ENCODE measurements at places on chromosomes 12 and 14. TPM values are rescaled to one million over a fixed set of nuclear protein-coding genes. Genes with fewer than 3 reads are reported as not detected.

Gene NKX2-8
- not detected for total RNA-seq

Gene TTC8
- total RNA-seq: 8.1 TPM

GRCh38 chr12:46208370-46208769 is 60.5 kb downstream of the SLC38A1 start:
- no peak for DNase-seq

- no peak for DNase-seq
Measured at GRCh38 chr12:58529897-58530741, 390.2 kb downstream of the LRIG3 start.

DNA sequence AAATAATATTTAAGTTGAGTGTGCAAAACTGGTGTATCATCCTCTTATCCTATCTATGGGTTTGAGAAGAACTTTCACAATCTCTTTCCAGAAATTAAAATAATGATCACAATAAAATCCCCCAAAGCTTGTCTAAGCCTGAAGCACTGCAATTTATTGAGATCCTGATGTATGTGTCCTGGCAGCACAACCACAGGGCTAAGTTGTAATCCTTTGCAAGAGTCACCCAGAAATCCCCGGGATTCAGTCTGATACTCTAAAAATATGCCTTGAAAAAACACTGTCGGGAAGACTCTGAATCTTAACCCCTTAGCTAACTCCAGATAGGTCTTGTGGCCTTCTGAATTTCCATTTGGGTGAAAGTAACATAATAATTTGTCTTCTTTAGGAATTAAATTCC is 40.3 kb upstream of the STXBP6 start:
- no peak for DNase-seq

GRCh38 chr12:2641761-2642160 is 153.0 kb upstream of the FKBP4 start:
- DNase-seq: no peak

GRCh38 chr14:61631045-61631687 is 64.1 kb upstream of the HIF1A start:
- DNase-seq: no peak

DNA sequence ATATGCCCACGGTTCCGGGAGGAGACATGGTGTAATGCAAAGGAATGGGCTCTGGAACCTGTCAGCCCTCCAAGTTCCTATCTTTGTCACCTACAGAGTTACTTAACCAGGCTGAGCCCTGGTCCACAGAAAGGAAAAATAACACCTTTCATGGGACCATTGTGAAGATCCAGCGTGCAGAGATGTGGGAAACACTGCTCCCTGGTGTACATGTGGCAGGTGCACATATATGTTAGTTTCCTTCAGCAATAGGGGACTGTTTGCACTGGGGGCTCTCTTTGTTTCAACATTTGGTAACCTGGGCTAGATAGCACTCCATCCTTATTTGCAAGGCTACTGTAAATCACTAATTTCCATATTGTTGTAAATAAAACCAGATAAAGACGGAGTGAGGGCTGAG is 72.3 kb downstream of the ANO2 start:
- DNase-seq: peak; percentile 1

- no peak for DNase-seq
Measured at GRCh38 chr12:750366-751191, 1.8 kb upstream of the WNK1 start.

Data from K562 (cell line).